ENCODE measurements at places on chromosomes 7 and 10.

DNA sequence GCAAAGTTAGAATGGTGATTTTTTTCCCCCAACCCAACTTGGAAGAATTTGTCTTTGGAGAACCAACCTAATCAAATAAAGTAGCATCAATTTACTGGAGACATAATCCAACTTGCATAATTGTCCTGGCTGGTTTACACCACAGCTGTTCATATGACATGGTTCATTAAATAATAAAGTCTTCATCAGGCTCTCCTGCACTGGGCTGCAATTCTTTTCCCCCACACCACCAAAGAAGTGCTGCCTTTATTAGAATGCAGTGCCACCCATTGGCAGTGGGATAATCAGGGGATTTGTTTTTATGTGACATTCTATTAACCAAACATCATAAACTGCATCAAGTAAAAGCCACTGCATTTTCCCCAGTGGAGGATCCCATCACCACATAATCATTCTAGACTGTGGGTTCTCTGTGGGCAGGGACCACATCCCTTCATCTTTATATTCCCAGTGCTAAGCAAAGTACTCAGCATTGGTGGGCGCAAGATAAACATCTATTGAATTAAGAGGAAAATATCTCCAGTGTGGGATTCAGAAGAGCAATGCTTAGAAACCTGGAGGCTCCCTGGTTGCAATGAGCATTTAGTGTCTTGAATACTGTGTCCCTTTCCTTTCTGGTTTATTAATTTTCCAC, 322.0 kb downstream of the KCNMA1 start:
- DNase-seq = no peak

- no peak for DNase-seq
Measured at GRCh38 chr10:132224343-132225072, 37.8 kb downstream of the DPYSL4 start.

DNA sequence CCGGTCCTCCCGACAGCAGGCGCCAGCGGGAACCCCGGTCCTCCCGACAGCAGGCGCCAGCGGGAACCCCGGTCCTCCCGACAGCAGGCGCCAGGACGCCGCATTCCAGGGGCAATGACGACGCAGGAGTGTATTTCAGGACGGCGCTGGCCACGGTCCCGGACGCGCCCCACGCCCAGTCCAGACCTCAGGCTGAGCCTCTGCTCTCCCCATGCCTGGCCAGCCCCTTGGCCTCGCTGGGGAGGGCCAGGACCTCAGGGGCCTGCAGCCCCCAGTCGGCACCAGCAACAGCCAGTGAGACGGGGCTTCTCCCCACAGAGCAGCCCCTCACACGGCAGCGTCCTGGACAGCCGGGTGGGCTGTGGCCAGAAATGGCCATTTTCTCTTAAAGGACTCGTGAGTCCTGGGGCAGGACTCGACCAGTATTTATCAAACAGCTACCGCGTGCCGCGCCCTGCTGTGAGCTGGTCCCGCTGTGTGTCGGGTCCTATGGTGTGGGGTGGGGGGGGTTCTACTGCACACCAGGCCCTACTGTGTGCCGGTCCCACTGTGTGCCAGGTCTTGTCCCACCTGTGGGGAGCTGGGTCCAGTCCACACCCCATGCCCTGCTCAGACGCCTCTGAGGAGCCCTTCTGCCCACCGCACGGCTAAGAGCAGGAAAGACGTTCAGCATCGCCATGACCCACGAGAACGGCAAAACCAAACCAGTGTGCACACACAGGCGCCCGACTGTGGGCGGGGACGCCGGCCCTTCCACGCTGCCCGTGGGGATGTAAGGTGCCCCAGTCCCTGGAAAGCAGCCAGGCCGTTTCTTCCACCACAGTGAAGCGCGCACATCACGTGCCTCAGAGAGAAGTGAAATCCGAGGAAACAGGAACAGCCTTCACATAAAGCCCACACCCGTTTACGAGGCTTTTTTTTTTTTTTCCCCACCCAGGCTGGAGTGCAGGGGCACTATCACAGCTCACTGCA, 33.3 kb downstream of the GET4 start:
- DNase-seq = no peak

GRCh38 chr10:87862679-87863052, 667 bp downstream of the KLLN start:
- DNase-seq = no peak

GRCh38 chr10:100020142-100020885, 10.6 kb upstream of the DNMBP start:
- no peak for DNase-seq

DNA sequence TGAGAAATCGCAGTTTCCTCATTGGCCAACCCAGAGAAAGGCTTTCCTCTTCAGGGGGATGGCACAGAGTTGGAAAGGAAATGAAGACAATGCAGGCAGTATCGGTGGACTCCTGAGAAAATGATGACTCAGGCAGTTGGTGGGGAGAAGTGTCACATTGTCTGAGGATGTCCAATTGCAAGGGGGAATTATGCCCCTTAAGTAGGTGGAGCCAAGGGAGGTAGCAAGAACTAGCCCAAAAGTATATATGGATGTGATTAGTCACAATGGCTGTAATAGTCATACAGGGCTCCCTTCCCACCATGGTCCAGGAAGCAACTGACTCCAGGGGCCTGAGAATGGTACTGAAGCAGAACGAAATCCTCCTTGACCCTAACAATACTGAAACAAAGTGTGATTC, 58.3 kb upstream of the EGFR start:
- DNase-seq = peak; percentile 72

DNA sequence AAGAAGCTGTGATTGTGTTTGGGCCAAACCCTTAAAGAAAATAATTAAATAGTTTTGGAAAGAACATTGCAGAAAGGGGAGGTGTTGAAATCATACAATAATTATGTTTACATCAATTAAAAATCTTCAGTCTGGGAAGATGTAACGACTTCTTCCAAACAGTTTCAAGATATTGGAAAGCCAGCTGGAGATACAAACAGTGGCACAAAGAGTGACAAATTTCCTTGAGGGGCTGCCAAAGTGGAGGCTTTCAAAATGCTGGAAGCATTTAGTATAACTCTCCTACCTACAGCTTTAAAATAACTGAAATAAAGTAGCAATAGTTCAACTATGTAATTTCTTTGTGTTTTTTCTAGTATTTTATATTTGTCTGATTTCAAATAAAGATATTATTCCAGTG, 405.0 kb downstream of the DNAJB9 start:
- DNase-seq = no peak

GRCh38 chr7:157641866-157642265, 305.1 kb downstream of the DNAJB6 start:
- DNase-seq = no peak

GRCh38 chr10:48910548-48910947, 29.1 kb downstream of the LRRC18 start:
- no peak for DNase-seq

- no peak for DNase-seq
Measured at GRCh38 chr10:29199339-29199738, 89.5 kb upstream of the LYZL1 start.

DNA sequence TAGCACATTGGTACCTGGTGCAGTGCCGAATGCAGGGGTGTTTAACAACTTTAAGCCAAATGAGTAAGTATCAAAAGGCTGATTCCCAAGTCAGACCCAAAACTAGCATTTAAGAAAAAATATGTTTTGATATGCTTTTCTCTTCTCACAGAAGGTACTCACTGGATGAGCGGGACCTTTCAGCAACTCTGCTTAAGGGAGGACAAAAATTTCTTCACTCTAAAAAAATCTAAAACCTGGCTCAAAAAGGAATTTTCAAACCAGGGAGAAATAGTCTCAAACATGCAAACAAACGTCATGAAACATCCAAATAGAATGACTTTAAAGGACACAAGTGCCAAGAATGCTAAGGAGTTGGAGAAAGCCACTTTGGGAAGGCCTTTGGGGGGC, 962.1 kb downstream of the KCNMA1 start:
- DNase-seq = no peak

- DNase-seq = no peak
Measured at GRCh38 chr7:140495514-140496097, 16.3 kb upstream of the MKRN1 start.

GRCh38 chr10:48496831-48497779, 107.8 kb downstream of the ARHGAP22 start:
- DNase-seq = no peak

- no peak for DNase-seq
Measured at GRCh38 chr10:4094751-4095150, 309.7 kb upstream of the KLF6 start.

- peak; percentile 58 for DNase-seq
Measured at GRCh38 chr10:2111965-2112364, 374.6 kb upstream of the ADARB2 start.

DNA sequence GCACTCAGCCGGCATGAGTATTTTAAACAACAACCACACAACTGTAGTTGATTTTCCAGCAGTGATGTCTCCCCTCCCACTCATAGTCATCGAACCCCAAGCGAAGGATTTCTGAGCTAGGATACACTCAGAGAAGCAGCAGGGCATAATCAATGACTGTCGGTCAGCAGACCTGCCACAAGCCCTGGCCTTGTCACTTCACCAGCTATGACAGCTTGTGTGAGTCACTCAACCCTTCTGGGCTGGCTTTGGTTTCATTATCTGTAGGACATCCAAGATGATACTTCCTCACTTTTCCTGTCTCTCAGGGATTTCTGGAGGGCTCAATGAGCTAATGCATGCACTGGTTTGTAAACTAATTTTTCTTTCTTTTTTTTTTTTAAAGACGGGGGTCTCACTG, 22.0 kb upstream of the UBE3C start:
- no peak for DNase-seq

- no peak for DNase-seq
Measured at GRCh38 chr7:139358541-139359365, 941 bp upstream of the LUC7L2 start.

DNA sequence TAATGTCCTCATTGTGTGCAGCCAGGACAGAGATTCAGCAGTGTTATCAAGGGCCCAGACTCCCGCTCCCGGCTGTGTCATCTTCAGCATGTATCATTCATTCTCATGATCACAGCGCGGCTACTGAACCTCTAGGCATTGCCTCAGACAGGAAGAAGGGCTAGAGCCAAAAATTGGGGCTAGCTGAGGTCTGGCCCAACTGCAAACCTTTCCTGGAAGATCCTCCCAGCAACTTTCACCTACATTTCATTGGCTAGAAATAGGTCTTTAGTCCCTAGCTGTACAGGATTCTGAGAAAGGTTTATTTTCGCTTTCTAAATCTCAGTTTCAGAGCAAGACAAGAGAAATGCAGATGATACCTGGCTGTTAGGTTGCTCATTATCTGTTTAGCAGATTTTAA, 81.9 kb downstream of the CREM start:
- DNase-seq = no peak

- no peak for DNase-seq
Measured at GRCh38 chr10:61855771-61856170, 45.7 kb upstream of the ARID5B start.

DNA sequence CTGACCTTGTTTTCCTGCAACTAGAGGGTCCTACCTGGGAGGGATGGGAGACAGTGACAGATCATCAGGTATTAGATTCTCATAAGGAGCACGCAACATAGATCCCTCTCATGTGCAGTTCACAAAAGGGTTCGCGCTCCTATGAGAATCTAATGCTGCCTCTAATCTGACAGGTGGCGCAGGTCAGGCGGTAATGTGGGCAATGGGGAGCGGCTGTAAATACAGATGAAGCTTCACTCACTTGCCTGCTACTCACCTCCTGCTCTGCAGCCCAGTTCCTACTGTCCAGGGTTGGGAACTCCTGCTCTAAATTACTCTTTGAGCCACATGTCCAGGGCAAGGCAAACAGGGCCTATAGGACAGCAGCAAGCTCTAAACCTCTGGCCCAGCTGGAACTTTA, 46.2 kb downstream of the GFRA1 start:
- DNase-seq = no peak

- no peak for DNase-seq
Measured at GRCh38 chr10:29104661-29105399, 184.0 kb upstream of the LYZL1 start.

GRCh38 chr10:76459016-76459730, 1027.7 kb downstream of the LRMDA start:
- no peak for DNase-seq

- no peak for DNase-seq
Measured at GRCh38 chr10:132459301-132460003, 62.5 kb downstream of the PWWP2B start.

GRCh38 chr10:78038105-78038504, 4.4 kb downstream of the RPS24 start:
- DNase-seq = no peak

DNA sequence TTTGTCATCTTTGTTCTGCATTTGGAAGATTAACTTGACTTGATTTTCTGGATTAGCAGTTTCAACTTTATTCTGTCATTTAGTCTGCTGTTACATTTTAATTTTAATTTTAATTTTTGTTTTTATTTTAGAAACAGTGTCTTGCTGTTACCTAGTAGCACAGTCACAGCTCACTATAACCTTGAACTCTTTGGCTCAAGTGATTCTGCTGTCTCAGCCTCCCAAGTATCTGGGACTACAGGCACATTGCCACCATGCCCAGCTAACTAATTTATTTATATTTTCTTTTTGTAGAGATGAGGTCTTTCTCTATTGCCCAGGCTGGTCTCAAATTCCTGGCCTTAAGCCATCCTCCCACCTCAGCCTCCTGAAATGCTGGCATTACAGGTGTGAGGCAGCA, 35.3 kb downstream of the PALS2 start:
- DNase-seq = no peak

GRCh38 chr7:98079891-98080648, 26.6 kb upstream of the LMTK2 start:
- no peak for DNase-seq

DNA sequence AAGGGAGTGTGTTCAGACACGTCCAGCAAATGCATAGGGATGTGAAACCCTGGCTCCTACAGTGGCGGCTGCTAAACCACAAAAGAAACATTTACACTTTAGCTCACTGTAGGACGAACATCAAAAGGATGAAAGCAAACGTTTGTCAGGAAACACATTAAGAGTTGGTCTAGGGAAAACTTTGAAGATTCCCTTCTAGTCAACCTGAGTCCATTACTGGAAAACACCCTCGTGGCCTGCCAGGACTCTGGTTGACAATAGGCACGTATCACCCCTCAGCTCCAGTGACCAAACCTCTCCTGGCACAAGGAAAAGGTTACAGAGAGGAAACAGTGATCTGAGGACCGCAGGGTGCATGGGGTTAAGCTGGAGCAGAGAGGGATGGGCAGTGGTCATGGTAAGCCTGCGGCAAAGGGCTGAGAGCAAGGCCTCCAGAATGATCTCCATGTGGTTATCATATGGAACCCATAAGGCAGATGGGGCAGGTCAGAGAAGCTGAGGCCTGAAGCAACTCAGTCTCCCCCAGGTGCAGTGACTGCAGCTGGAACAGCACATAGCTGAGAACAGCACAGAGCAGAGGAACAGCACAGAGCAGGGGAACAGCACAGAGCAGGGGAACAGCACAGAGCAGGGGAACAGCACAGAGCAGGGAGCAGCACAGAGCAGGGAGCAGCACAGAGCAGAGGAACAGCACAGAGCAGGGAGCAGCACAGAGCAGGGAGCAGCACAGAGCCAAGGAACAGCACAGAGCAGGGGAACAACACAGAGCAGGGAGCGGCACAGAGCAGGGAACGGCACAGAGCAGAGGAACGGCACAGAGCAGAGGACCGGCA, 49.9 kb downstream of the CHST15 start:
- DNase-seq = no peak

DNA sequence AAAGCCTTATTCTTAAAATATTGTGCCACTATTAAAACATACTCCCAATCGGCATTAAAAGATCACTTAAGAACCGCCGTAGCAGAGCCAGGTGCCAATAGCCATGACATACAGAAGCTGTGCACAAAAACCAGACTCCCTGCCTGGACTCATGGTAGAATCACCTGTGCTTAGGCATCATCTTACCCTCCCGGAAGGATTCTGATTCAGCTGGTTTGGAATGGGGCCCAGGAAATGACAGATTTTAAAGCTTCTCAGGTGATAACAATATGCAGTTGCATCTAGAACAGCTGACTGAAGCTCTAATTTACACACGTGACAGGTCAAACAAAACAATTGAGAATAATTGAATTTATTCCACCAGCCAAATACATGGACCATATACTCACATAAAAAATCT, 10.7 kb downstream of the A1CF start:
- peak; percentile 26 for DNase-seq
